Activated CD4-positive, alpha-beta memory T cell treated with anti-CD3 and anti-CD28 coated beads for 36 hours (primary cell): ENCODE measurements at places on chromosomes 3 and 15.
A peak's percentile ranks its signal among the peaks of the same experiment; 100 is the strongest.

GRCh38 chr15:94080416-94080815 lies 150.9 kb upstream of the MCTP2 start:
- DNase-seq, result peak; percentile 13
- H3K27me3 ChIP-seq, result peaks cover 3% of the 10 kb centered on the region
- no peaks in the 10 kb centered on the region for H3K36me3 ChIP-seq
- H3K4me1 ChIP-seq, result no peaks in the 10 kb centered on the region
- no peak overlapping the region for H3K4me3 ChIP-seq
- no peak overlapping the region for H3K27ac ChIP-seq

- H3K4me1 ChIP-seq, result peaks cover 41% of the 10 kb centered on the region
- H3K27ac ChIP-seq, result peak overlapping the region; percentile 99
- peak; percentile 77 for DNase-seq
- peak overlapping the region; percentile 94 for H3K4me3 ChIP-seq
- H3K36me3 ChIP-seq, result peaks cover 48% of the 10 kb centered on the region
Measured at GRCh38 chr3:157160658-157161424, 894 bp upstream of the CCNL1 start.

GRCh38 chr3:134640872-134641470 lies 9.9 kb downstream of the KY start:
- H3K4me3 ChIP-seq, result no peak overlapping the region
- no peak overlapping the region for H3K27ac ChIP-seq
- no peaks in the 10 kb centered on the region for H3K36me3 ChIP-seq
- no peak for DNase-seq

DNA sequence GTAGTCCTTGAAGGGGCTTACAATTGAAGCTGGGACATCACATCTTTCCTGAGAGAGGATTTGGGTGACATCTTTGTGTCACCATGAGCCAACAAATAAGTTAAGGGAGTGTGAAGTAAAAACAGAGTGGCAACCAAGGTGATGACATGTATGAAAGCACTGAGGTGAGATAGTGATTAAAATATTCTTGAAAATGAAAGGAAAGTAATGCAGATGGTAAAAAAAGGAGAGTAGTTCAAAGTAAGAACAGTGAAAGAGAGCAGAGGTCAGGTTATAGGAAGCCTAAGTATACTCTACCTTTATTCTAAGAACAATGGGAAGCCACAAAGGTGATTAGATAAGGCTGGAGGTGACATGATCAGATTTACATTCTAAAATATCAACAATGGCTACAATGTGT lies 486.1 kb downstream of the DIPK2A start:
- DNase-seq, result no peak
- H3K27ac ChIP-seq, result no peak overlapping the region
- no peak overlapping the region for H3K4me3 ChIP-seq
- H3K4me1 ChIP-seq, result no peaks in the 10 kb centered on the region
- H3K36me3 ChIP-seq, result no peaks in the 10 kb centered on the region
- no peaks in the 10 kb centered on the region for H3K27me3 ChIP-seq

DNA sequence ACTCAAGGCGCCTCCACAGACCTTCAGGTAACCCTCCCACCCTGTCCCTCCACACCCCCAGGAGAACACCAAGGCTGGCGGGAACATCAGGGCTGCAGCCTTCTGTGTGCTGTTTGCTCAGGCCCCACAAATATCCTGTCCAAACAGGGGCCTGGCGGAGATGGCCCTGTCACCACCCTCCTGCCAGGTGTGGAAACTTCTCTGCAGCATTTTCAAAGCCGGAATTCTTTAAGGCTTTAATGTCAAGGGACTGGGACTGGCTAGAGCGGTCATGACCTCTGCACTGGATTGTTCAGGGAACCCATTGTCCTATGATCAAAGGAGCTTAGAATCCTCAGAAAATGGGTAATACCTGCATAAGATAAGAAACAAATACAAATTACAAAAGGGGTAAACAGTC lies 46.6 kb downstream of the FBLN2 start:
- no peak overlapping the region for H3K4me3 ChIP-seq
- H3K36me3 ChIP-seq, result no peaks in the 10 kb centered on the region
- no peak overlapping the region for H3K27ac ChIP-seq
- H3K27me3 ChIP-seq, result peaks cover 10% of the 10 kb centered on the region

- DNase-seq, result peak; percentile 68
- H3K4me1 ChIP-seq, result peaks cover 62% of the 10 kb centered on the region
- peaks cover 27% of the 10 kb centered on the region for H3K36me3 ChIP-seq
- H3K27ac ChIP-seq, result peak overlapping the region; percentile 95
Measured at GRCh38 chr3:49411535-49411967, 225 bp downstream of the RHOA start.

GRCh38 chr15:77650265-77650664 lies 17.6 kb upstream of the LINGO1 start:
- H3K4me3 ChIP-seq, result no peak overlapping the region
- no peak overlapping the region for H3K27ac ChIP-seq
- H3K4me1 ChIP-seq, result no peaks in the 10 kb centered on the region
- DNase-seq, result peak; percentile 22

DNA sequence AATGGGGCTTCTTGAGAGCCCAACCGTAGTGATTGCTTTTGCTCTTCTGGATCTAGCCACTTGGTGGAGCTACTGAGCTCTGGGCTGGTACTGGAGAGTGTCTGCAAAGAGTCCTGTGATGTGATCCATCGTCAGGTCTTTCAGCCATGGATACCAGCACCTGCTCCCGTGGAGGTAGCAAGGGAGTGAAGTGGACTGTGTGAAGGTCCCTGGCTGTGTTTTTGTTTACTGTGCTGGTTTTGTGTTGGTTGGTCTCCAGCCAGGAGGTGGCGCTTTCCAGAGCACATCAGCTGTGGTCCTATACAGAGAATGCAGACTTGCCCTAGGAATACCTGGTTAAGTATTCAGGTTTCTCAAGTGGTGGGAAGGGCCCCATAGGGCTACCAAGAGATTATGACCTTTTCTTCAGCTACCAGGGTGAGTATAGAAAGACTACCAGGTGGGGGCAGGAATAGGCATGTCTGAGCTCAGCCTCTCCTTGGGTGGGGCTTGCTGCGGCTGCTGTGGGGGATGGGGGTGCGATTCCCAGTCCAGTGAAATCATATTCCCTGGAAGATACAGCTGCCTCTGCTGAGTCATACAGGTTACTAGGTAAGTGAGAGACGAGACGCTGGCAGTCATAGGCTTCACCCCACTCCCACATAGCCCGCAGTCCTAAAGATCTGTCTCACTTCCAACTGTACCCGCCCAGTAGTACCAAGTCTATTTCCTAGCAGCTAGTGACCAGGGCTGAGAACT lies 733.7 kb downstream of the ZNF385D start:
- H3K36me3 ChIP-seq, result no peaks in the 10 kb centered on the region
- no peaks in the 10 kb centered on the region for H3K27me3 ChIP-seq
- H3K4me3 ChIP-seq, result no peak overlapping the region
- no peak overlapping the region for H3K27ac ChIP-seq
- no peak for DNase-seq

- no peaks in the 10 kb centered on the region for H3K36me3 ChIP-seq
- H3K4me3 ChIP-seq, result no peak overlapping the region
- DNase-seq, result no peak
- no peak overlapping the region for H3K27ac ChIP-seq
- H3K27me3 ChIP-seq, result no peaks in the 10 kb centered on the region
- no peaks in the 10 kb centered on the region for H3K4me1 ChIP-seq
Measured at GRCh38 chr3:175477651-175478224, 618.6 kb downstream of the NAALADL2 start.

DNA sequence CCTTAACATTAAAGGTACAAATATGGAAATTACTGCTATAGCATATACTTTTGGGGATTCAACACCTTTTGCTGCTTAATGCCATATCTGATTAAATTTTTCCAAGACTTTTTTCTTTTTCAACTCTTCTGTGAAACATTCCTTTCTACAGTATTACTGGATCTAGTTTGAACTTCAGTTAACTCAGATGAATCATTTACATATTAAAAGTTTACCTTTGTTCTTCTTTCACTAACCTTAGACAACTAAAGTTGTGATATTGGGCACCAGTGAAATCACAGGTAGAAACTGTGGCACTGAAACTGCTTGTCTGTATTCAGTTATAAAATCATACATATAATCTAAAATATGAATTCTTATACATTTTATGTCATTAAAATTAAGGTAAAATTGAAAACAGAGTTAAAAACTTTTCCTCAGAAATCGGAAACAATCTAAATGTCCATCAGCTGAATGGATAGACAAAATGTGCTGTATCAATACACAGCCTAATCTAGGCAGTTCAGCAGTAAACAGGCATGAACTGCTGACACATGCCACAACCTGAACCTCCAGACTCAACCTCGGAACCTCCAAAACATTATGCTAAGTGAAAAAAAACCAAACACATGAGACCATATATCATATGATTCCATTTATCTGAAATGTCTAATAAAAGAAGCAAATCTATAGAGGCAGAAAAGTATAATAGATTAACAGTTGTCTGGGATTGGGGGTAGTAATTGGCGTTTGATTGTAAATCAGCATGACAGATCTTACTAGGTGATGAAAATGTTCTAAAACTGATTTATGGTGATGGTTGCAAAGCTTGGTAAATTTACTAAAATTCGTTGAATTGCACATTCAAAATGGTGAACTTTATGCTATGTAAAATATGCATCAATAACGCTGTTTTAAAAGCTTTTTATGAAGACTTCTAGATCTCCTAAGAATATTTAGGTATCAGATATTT lies 50.0 kb downstream of the PPARG start:
- peaks cover 19% of the 10 kb centered on the region for H3K4me1 ChIP-seq
- H3K27ac ChIP-seq, result no peak overlapping the region
- no peak overlapping the region for H3K4me3 ChIP-seq
- DNase-seq, result no peak

DNA sequence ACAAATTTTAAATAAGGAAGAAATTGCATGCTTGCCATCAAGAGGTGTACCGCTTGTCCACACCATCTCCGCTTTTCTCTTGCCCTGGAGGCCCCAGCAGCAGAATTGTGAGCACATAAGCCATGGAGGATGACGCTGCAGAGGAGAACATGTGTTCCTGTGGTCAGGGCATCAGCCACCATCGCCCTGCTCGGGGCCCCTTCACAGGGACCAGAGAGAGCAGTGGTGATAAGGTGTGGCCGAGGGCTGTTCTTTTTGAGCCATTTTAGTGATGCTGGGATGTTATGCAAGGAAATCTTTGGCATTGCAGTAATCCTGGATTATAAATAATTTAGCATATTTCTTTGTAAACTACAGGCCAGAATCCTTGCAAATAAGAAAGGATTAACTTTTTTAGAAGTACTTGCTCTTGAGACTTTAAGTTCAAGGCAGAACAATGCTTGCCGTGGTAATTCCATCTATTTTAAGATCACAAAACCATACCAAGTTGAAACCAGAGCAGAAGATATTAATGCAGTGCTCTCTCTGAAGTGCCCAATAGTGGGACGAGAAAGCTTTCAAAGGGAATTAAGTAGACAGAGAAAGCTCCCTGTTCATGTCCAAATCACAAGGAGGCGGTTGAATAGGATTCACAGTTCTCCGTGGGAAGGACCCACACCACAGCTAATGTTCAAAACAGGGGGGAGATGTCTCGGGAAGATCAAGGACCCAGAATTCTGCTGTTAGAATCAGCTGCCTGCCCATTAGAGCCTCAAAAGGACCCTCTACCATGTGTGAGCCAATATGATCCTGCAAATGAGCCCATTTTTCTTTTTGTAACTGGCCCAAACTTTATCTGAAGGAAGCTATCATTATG lies 338.5 kb downstream of the RORA start:
- no peaks in the 10 kb centered on the region for H3K36me3 ChIP-seq
- peaks cover 6% of the 10 kb centered on the region for H3K4me1 ChIP-seq
- H3K27me3 ChIP-seq, result peaks cover 5% of the 10 kb centered on the region
- no peak for DNase-seq

DNA sequence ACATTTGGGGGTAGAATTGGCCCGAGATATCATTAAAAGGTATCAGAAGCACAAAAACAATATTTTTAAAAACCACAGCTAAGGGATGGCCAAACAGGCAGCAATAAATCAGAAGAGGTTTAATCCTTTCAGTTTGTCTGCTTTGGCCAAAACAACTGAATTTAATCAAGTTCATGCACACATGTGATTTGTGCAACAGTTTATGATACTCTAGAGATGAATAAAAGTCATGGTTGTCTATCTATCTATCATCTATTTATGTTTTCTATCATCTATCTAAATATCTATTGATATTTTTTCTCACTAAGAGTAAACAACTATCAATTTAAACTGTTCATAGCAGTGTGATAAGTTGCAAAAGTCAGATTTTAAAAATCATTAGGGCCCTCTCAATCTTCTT lies 13.0 kb upstream of the CTNNB1 start:
- H3K4me3 ChIP-seq, result no peak overlapping the region
- H3K36me3 ChIP-seq, result no peaks in the 10 kb centered on the region
- no peak overlapping the region for H3K27ac ChIP-seq
- peaks cover 29% of the 10 kb centered on the region for H3K4me1 ChIP-seq
- no peak for DNase-seq

DNA sequence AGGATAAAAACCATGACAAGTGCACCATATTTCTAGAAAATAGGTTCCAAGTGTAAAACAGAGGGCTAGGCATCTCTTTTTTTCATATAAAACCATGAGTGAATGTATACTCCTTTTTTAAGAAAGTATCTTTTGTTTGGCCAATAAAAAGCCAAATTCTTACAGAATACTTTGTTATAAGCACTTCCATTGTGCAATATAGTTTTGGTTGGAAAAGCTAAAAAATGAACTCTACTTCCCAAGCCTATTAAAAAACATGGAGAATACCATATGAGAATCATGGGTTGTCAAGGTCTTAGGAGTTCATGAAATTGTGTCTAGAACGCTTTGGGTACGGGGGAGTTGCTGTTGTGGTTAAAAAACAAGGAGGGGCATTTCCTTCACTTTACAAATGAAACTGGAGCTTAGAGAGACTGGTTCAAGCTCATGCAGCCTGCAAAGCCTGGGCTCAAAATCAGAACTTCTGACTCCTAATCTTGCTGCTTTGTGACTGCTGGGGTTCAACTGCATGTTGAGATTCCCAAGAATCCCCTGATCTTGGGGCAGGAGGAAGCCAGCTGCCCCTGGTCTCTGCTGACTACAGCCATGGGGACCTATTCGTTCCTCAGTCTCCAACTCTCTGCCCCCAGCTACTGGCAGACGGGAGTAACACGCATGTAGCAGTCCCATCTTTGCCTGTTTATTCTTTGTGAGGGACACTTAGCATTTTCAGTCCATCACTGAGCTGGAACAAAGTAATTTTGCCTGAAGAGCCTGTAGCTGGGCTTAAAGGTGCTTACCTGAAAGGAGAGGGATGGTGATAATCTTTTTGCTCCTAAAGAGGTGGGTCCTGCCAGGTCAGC lies 229.1 kb downstream of the CHST2 start:
- H3K36me3 ChIP-seq, result no peaks in the 10 kb centered on the region
- peaks cover 36% of the 10 kb centered on the region for H3K4me1 ChIP-seq
- H3K4me3 ChIP-seq, result no peak overlapping the region
- H3K27me3 ChIP-seq, result no peaks in the 10 kb centered on the region

DNA sequence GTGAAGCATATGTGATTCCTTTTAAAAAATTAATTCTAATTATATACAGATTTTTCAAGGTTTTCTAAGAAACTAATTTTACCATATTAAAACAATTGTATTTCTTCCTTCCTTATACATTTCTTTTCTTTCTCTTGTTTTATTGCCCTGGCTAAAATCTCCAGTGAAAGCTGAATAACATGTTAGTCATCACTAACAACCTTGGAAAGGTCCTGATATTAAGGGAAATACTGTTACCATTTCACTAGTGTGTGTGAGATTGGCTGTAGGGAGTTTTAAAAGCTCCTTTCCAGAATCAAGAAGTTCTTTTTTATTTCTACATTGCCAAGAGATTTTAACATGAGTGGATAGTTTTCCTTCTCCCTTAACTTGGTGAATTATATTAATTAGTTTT lies 229.7 kb upstream of the EIF1B start:
- H3K27ac ChIP-seq, result no peak overlapping the region
- H3K4me1 ChIP-seq, result no peaks in the 10 kb centered on the region
- H3K4me3 ChIP-seq, result no peak overlapping the region

- H3K36me3 ChIP-seq, result no peaks in the 10 kb centered on the region
- no peak overlapping the region for H3K4me3 ChIP-seq
- no peaks in the 10 kb centered on the region for H3K4me1 ChIP-seq
- DNase-seq, result no peak
- H3K27me3 ChIP-seq, result no peaks in the 10 kb centered on the region
- no peak overlapping the region for H3K27ac ChIP-seq
Measured at GRCh38 chr3:50388720-50389413, 29.5 kb upstream of the TMEM115 start.
